ENCODE measurements at places on chromosomes 13 and 19.

DNA sequence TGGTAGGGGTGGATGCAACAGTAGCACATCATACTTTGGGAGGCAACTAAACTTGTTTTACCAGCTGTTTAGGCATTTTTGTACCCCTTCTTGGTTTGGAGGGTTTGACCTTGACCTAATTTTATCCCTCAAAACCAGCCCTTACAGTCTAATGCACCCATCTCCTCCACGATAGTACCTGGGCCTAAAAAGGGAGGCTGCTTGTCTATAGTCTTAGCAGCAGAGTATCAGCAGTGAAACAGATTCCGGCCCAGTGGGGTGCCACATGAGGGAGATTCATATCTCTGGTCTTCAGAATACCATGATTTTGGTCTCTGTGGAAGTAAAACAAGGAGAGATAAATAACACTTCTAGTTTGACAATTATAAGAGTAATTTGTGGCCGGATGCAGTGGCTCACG, 39.5 kb upstream of the ATP12A start:
- DNase-seq = no peak

DNA sequence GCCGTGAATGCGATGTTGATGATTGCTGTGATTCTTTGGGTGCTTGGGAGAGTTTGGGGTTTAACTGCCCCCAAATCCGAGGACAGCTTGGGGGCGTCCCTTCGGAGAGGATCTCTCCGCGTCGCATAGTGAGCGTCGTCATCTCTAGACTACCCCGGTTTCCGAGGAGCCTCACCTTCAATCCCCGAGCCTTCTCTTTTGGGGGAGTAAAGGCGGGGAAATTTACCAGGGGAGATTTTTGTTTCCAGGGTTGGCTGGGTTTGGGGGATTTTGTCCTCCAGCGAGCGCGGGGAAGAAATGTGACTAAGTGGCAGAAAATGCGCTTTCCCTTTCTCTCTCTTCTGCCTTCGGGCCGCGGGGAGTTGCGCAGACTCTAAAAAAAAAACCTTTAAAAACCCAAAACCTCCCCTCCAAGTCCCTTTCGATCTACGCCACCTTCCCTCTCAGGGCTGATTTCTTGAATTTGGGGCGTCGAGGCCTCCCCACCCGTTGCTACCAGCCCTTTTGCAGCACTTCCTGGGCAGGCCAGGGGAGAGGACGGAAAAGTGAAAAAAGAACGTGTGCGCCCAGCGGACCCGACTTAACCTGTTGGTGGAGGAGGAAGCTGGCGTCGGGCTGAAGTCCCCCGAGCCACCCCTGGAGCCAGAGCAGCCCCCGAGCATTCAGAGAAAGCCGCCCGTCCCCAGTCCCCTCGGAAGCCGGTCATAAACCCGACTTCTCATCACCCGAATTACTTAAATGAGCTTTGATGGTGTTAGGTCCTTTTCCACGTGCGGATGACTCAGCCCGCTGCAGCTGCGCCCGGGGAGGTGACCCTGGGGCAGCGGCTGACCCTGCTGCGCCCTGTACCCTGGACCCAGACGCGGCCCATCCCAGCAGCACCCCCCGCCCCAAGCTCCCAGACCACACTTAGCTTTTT, 17.7 kb downstream of the NFIX start:
- no peak for DNase-seq

GRCh38 chr19:41076286-41076685, 12.0 kb upstream of the CYP2A13 start:
- no peak for DNase-seq

- DNase-seq = peak; percentile 76
Measured at GRCh38 chr13:96089749-96090239, at the start of gene HS6ST3. HS6ST3 (plus strand) TSS chr13:96090107.

DNA sequence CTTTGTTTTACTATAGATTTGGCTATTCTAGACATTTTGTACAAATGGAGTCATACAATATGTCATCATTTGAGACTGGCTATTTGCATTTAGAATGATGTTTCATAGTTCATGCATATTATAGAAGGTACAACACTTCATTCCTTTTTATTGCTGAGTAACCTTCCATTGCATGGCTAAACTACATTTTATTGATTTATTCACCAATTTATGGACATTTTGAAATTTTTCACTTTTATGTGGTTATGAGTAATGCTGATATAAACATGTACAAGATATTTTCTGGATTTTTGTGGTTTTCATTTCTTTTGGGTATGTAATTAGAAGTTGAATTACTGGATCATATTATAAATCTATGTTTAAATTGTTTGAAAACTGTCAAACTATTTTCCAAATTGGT, 710.3 kb upstream of the SLITRK5 start:
- DNase-seq = no peak

- DNase-seq = no peak
Measured at GRCh38 chr13:51800486-51800885, 3.5 kb downstream of the DHRS12 start.

DNA sequence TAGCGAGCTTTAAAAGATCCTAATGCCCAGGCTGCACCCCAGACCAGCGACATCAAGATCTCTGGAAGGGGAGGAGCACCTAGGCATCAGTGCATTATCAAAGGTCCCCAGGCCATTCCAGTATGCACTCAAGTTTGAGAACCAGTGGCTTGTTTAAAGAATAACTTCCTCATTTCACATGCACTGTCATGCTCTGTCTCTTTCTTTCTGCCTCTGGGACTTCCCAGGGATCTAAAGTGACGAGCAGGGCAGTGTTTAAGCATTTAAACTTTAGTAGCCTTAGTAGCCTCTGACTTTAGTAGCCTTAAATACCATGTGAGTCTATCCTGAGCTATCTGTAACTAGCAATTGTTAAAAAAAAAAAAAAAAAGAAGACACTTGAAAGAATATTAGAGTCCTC, 8.9 kb upstream of the FARP1 start:
- no peak for DNase-seq

DNA sequence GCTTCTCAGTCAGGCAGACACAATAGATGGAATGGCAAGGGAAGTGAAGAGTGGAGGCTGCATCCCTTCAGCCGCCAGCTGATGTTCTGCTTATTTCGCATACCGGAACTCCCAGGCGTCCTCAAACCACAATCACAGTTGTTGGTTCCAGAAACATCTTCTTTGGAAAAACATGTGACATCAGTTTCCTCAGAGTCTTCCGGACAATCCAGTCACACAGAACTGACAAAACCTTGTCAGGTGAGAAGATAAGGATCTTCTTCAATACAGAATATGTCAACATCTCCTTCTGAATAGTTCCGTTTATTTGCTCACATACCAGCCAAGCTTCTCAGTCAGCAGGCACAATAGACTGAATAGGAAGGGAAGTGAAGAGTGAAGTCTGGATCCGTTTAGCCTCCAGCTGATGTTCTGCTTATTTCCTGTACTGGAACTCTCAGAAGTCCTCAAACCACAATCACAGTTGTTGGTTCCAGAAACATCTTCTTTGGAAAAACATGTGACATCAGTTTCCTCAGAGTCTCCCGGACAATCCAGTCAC, 45.1 kb upstream of the CEACAM21 start:
- no peak for DNase-seq

All from NCI-H1694 treated with DMSO at 0.1 percent for 48 hours (cell line).